ENCODE measurements at places on chromosomes 5 and 9.

- DNase-seq: no peak
These were observed 522.7 kb downstream of the NR2F1-AS1 start for GRCh38 chr5:93058309-93058708.

GRCh38 chr5:13860146-13860545 lies 84.3 kb downstream of the DNAH5 start:
- no peak for DNase-seq

DNA sequence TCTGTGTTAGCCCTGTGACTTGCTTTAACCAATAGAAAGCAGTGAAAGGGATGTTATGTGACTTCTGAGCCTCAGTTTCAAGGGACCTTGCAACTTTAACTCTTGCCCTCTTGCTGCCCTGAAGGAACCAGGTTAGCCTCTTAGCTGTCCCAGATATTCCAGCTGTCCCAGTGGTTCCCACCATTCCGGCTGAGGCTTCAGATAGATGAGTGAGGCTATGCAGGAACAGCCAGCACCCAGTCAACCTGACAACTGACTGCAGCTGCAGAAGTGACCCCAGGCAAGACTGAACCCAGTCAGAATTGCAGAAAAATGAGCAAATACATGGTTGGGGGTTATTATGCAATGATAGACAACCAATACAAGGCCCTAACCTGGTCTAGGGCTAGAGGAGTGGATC lies 10.4 kb upstream of the CDC23 start:
- no peak for DNase-seq

DNA sequence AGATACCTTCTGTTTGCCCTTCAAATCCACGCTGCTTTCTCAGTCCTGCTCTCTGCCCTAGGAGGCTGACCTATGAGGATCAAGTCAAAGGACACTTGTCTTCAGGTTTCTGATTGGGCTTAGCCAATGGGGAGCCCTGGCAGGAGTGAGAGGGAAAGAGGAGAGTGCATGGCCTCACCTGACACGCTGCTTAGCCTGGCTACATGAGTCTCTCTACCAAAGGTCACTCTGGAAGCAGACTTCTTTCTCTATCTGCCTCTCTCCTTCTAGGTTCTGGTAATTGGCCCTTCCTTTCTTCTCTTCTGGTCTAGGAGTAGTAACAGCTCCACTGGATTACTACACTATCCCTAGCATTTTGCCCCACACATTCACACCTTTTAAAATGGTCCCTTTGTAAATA lies 13.1 kb downstream of the ARSB start:
- no peak for DNase-seq

DNA sequence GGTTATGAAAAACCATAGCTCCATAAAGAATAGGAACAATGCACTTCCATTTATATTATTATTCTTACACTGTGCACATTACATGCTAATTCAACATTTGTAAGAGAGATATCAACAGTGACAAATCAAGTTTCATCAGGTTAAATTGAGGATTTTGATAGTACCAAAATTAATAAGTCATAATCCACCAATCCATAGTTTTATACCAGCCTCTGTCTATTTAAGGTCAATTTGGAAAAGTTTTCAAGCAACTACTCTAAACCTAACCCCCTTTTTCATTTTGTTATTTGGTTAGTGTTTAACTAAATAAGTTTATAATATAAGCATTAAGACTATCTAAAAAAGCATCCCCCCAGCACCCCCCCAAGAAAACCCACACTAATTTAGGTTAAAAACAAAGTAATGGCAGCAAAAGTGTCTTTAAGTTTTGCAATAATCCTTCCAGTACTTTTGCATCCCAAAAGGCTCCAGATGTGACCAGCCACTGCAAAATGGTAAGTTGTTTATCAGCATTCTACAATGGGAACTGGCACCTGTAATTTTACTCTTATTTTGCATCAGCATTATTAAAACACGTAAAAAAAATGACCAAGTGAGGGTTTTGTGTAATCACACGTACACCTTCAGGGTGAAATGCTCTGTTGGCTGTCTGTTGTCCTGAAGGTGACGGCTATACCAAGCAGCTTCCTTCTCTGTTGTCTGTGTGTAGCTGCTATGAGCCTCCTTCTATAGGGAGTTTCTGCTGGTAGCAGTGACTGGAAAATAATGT lies 36.8 kb upstream of the SSBP2 start:
- no peak for DNase-seq

DNA sequence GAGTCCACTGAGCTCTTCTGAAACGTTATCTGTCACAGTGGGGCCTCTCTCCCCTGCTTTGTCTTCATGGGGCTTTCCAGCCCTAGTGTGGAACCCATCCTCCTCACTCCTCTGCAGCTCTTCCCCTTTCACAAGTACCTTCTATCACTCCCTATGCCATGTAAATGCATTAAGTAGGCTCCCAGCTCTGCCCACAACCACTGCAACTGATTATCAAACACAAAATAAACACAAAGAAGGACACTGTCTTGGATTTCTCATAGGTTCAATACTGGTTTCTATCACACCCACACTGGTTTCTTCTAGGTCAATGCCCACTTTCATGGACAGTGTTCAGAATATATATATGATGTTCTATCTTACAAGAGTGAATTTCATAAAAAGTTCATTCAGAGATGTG lies 139.4 kb downstream of the GNAQ start:
- DNase-seq: no peak

DNA sequence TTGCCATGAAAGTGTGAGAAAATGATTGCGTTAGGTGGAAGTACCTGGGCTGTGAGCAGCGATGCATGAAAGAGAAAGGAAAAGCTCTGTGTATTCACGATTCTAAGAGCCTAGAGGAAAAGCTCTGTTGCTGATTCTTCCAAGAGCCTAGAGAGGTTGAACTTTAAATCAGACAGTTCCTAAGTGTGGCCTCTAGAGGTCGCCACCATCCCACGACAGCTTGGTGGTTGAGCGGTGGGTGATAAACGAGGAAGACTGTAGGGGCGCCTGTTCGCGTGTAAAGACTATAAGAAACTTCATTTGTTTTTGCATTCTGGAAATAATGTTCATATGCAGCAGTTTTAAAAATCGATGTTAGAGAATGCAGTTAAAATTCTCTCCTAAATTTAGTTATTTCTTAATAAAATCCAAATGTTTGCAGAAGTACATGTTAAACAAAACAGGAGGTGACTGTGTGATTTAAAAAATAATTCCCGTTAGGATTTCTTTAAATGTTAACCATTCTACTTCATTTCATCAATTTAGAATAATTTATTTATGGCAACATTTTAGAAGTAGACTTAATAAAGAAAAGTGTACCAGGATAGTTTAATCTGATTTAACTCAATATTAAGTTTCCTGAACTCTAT lies 107.7 kb downstream of the TENT4A start:
- DNase-seq: peak; percentile 73

DNA sequence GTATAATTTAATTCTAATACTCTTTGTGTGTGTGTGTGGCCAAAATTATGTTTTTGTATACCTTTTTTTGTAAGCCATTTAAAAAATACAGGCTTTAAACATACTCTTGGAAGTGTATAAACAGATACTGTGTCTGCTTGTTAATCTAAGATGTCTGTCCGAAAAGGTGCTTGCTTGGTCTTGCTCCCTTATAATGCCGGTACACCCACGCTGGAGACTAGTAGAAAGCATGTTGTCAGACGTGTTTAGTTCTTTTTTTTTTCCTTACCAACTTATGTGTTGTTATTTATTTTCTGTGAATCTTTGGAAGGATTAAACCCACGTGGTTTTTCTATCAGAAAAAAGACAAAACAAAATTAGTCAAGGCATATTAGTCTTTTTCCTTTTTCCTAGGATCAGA lies 9.5 kb downstream of the GAPVD1 start:
- DNase-seq: no peak

- DNase-seq: no peak
These were observed 1808.6 kb upstream of the NUDT12 start for GRCh38 chr5:105371169-105371568.

GRCh38 chr9:97889941-97890887 lies 32.1 kb downstream of the TRMO start:
- DNase-seq: no peak

- no peak for DNase-seq
These were observed 45.6 kb upstream of the SLC44A1 start for GRCh38 chr9:105198865-105199264.
